ENCODE measurements at places on chromosomes 1 and 21.

GRCh38 chr1:10900251-10900651 is 103.8 kb upstream of the CASZ1 start:
- DNase-seq, result no peak

DNA sequence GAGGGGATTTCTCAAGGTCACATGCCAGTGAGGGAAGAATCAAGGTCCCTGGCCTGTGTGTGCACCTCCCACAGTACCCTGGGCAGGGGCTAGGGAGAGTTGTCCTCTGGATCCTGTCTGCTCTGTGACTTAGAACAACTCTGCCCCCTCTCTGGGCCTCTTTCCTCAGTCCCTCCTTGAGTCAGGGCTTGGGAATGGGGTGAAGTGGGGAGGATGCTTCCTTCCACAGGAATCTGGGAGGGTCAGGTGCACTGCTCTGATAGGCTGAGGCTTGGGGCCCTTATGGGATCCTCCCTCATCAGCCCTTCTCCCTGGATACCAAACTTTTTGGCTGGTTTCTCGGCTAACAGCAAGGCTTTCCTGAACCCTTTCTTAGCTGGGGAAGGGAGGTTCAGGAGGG is 2.5 kb downstream of the TRNP1 start:
- no peak for DNase-seq

GRCh38 chr1:150141452-150141851 is 8.3 kb upstream of the PLEKHO1 start:
- no peak for DNase-seq

GRCh38 chr1:30758785-30759380 is 1.3 kb upstream of the LAPTM5 start:
- DNase-seq, result peak; percentile 68

GRCh38 chr1:19398309-19398760 is 86.2 kb downstream of the SLC66A1 start:
- DNase-seq, result peak; percentile 99

DNA sequence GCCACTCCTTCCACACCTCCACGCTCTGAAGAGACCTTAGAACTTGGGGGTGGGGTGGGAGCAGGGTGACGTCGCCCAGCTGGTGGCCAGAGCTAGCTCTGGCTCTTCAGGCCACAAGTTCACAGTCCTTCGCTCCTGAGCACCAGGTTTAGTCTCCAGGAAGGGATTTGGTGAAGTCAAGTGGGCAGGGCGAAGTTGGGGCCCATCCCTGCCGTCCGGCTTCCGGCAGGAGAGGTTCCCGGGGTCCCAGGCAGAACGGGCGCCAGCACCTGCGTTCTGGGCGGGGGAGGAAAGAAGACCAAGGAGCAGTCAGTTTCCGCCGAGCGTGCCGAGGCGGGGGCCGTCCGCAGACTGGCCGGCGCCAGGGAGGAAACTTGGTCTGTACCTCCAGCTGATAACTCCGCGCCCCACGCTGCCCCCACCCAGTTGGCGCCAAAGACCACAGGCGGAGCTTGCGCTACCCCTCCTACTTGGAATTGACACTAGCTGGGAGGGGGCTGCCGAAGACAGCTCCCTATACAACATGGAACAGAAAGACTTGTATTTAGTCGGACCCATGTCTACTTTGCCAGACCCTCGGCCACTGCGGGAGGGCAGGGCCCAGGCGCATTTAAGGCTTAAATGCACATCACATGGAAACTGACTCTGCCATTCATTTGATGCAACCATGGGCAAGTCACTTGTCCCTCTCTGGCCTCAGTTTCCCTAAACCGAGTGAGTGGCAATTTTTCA is 995 bp downstream of the ID3 start:
- DNase-seq, result peak; percentile 37

DNA sequence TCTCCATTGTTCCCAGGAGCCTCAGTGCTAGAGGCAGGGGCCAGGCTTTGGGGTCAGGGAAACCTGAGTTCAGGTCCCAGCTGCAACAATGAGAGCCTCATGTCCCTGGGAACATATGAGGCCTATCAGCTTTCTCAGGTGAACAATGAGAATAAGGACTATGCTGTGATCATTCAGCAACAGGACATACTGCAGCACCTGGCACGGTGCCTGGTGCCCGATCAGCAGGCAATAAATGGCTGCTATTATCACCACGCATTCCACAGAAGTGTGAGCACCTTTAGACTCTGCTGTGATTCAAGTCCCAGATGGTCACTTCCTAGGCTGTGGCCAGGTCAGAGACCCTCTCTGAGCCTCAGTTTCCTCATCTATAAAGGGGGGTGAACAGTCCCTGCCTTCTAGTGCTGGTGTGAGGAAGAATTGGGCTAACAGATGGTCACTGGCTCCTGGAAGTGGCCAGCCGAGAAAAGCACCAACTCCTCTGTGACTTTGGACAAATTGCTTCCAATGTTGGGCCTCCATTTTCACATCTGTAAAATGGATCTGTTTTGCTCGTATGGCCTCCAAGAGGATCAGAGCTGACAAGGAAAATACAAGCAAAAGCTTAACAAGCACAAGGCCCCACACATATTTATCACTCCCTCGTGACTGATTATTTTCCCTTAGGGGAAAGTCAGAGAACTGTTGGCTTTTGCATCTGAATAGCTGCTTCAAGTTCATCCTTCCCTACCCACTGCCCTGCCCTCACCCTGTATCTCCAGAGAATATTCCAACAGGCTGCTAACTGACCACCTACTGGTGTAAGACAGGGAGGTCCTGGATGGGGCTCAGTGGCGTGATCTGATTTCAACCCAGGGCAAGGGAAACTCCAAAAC is 1.1 kb downstream of the SLC5A9 start:
- DNase-seq, result no peak

- DNase-seq, result no peak
Measured at GRCh38 chr1:211527006-211527405, 35.0 kb upstream of the RD3 start.

- no peak for DNase-seq
Measured at GRCh38 chr1:42676534-42677087, 5.6 kb upstream of the YBX1 start.

- no peak for DNase-seq
Measured at GRCh38 chr1:153953859-153954365, 4.5 kb downstream of the CRTC2 start.

- peak; percentile 72 for DNase-seq
Measured at GRCh38 chr1:231626951-231627614, 493 bp downstream of the DISC1 start.

- DNase-seq, result no peak
Measured at GRCh38 chr1:204735042-204735441, 49.5 kb upstream of the LRRN2 start.

- DNase-seq, result no peak
Measured at GRCh38 chr1:37153116-37154100, 119.1 kb upstream of the GRIK3 start.

DNA sequence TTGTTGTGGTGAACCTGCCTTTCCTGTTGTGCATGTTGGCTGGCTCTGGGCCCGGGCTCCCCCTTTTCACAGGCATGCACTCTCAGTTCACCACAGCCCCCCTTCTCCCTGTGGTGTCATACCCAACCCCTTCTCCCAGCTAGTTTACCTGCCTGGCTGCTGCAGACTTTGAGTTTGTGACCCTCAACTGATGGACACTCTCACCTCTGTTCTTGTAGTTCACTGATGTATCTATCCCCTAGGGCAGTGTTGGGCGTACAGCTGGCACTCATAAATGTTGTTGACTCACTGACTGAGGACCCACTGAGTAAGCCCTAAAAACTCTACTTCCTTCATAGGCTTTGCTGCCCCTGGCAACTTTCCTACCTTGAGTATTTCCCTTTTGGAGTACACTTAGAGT is 54.9 kb downstream of the WDR64 start:
- peak; percentile 88 for DNase-seq

- no peak for DNase-seq
Measured at GRCh38 chr1:198647055-198647454, 8.2 kb downstream of the PTPRC start.

DNA sequence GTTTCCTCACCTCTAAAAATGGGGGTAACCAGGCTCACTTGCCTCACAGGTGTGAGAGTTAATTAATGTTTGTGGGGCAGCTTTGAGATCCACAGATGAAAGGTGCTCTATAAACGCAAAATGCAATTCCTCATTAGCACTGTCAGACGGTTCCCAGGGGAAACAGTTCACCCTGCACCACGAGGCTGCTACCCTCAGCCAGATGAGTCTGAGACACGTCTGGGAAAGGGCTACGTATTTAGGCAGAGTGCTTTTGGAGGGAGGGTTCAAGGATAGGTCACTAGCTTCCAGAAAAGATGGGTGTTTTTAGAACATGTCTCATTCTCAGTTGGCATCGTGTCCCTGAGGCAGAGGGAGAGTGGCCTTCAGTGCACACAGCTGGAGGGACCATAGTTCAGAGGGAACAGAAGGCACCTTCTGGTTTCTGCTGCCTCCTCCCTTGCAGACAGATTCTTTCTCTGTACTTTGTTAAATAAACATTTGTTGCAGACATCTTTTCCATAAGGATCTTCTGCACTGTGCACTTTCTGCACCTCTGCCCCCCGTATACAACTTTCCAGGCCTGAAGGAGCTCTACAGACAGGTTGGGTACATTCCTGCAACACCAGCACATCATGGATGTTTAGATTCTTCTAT is 139.9 kb downstream of the CLIC6 start:
- peak; percentile 83 for DNase-seq

DNA sequence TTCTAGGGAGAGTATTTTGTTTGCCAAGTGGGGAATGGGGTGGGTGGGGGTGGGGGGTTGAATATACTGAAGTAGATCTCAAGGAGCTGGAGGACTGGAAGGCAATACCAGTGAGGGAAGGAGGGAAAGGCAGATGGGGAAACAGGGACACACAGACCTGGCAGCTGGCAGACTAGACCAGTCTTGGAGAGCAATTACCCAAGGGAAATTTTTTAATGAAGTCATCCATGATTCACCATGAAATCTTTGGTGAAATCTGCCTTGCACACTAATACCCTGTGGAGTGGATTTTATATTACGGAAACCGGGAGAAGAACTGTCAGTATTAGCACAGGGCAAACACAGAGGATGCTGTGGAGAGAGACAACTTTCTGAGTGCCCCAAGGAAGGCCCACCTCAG is 29.7 kb upstream of the MARK1 start:
- DNase-seq, result peak; percentile 61

GRCh38 chr21:17467392-17467791 is 45.5 kb upstream of the CXADR start:
- no peak for DNase-seq

Data from RPMI7951 (cell line).